Activated naive CD8-positive, alpha-beta T cell treated with anti-CD3 and anti-CD28 coated beads for 36 hours (primary cell): ENCODE measurements at places on chromosomes 6 and 20. TPM values are rescaled to one million over a fixed set of nuclear protein-coding genes. Genes with fewer than 3 reads are reported as not detected.

GRCh38 chr20:62651285-62652021 is 9.2 kb downstream of the SLCO4A1 start:
- DNase-seq = peak; percentile 83

Gene RIMS1
- not detected for total RNA-seq

DNA sequence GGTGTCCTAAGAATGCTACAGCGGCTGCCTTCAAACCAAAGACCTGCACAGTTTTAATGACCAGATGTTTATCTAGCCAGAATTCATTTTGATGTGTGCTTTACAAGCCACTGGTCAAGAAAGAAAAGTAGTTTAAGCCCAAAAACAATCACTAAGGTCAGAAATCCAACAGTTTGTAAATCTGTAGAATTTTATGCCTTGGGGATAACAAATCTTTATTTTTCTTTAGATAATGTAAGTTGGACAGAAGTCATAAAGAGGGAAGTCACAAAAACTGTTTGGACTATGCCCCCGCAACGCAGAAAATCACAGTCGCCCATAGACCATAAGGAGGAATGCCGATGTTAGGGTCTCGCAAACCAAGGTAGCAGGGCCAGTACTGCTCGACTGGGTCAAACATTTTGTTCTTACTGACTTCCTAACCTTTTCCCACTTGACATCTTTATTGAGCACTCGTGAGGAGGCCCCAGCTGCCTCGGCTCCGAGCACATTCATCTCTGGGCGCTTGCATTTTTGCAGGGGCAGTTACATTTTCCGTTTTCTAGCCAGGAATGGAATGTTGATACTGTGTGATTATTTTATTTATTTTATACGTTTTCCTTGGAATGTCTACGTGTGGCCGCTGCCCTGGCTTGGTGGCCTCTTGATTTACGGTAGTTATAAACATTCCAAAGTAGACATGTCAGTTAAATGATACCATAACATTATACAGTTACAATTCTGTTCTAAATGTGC is 56.7 kb upstream of the APCDD1L start:
- no peak for DNase-seq

DNA sequence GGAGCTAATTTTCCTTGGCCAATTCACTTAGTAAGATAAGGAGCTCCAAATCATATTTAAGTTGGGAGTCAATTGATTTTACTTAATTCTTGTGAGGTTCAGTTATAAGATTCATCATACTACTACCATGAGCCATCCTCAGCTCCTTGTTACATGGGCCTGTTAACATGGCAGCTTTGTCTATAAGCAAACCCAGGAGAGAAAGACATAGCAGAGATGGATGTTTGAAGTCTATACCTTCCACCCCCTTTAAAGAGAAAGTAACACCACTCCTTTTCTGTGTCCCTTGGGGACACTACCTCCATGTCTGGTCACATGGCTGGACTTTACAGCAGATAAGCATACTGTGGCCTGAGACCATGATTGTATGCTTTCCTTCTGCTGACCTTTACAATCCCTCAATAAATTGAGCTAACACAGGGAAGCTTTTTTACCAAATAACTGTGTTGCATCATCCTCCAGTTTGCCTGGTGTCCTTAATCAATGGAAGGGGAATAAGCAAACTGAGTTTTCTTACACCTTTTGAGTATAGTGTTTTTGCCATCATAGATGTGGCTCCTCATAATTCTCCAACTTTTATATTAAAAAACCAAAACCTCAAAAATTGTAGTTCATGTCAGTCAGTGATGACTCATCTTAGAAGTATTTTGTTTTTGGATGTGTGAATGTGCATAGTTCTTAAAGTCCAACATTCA is 9.8 kb upstream of the ZNFX1 start:
- DNase-seq = no peak

DNA sequence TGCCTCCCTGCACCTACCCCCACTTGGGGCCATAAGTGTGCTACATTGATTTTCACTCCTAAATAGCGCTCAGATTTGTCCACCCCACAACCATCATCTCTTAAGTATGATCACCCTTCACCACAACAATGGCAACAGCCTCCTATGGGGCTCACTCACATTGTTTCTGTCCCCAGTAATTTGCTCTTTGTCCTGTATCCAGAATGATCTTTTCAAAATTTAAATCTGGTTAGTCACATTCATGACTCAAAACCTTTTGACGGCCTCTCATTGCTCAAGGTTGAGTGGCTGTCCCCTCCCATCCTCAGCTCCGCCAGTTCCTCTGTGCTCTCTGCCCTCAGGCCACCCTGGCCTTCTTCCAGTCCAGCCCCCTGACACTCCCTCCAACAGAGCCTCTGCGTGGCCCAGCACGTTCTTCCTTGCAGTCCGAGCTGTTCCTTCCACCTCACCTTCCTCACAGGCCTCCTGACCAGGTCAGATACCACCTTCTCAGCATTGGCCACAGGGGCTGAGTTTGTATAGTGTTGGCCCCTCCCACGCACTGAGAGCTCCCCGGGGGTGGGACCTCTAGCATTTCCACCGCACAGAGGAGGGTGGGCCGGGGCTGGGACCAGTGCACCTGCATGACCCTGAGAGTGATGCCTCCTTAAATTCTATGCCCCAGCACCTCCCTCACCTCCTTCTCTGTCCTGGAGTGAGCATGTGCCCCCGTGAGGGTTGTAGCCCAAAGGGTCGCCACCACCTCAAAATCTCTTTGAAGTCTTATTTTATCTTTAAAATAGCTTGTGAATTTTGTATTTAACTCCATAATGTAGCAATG is 2.4 kb upstream of the PPP1R3G start:
- DNase-seq = no peak

Gene IL17F
- total RNA-seq = not detected

Gene PRKN
- total RNA-seq = 0.26 TPM

GRCh38 chr6:99384507-99384906 is 9.5 kb downstream of the COQ3 start:
- no peak for DNase-seq

Gene LAMA4
- not detected for total RNA-seq

- DNase-seq = no peak
These were observed 621.9 kb upstream of the GJE1 start for GRCh38 chr6:141510803-141511202.

DNA sequence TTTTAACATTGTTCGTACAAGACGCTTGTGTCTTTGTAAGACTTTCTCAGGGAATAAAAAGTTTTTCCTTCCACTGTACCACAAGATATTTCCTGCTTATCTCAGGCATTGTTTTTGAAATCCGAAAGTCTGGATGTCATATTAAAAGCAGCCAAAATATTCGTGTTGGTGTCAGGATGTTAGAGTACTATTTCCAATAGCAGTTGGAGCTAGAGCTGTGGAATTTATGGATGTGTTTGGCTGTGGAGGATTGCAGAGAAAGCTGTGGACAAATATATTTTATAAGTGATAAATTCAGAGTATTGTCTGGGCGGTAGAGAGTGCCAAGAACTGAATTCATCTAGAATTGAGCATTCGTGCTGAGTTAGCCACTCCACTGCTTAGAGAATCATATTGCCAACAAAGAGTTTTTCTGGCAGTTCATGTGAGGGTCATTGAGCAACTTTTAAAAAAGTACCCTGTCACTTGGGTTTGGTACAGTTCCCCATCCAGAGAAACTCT is 57.7 kb downstream of the ZDHHC14 start:
- DNase-seq = no peak

- no peak for DNase-seq
These were observed 29.7 kb downstream of the PTPRT start for GRCh38 chr20:43159994-43160393.

Gene APCDD1L
- not detected for total RNA-seq

DNA sequence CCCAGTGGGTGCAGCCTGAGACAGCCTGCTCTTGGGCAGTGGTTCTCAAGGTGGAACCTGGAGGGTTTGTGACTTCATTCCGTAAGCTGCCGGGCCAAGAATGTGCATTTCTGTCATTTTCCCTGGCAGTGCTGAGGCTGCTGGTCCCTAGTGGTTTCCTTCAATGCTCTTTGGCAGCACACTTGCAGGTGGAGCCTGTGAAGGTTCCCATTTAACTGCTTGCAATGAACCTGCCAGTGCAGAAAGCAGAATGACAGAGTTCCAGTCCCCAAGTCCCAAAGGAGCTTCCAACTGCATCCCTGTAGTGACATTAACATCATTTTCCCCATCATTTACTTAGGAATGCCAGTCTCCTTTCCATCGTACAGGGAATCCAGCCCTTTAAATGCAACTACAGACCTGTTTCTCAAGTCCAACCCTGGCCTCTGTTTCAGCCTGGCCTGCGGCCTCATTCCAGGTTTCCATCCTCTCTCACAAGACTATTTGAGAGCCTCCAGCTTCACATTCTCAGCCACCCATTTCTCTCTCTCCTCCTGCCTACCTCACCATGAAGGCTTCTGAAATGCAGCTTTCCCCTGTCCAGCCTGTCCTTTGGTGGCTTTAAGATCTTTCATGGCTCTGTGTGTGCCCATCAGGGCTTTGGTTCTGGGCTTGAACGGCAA is 149.7 kb upstream of the GGTLC1 start:
- no peak for DNase-seq

Gene SSTR4
- total RNA-seq = not detected

Gene KCNK16
- total RNA-seq = not detected

DNA sequence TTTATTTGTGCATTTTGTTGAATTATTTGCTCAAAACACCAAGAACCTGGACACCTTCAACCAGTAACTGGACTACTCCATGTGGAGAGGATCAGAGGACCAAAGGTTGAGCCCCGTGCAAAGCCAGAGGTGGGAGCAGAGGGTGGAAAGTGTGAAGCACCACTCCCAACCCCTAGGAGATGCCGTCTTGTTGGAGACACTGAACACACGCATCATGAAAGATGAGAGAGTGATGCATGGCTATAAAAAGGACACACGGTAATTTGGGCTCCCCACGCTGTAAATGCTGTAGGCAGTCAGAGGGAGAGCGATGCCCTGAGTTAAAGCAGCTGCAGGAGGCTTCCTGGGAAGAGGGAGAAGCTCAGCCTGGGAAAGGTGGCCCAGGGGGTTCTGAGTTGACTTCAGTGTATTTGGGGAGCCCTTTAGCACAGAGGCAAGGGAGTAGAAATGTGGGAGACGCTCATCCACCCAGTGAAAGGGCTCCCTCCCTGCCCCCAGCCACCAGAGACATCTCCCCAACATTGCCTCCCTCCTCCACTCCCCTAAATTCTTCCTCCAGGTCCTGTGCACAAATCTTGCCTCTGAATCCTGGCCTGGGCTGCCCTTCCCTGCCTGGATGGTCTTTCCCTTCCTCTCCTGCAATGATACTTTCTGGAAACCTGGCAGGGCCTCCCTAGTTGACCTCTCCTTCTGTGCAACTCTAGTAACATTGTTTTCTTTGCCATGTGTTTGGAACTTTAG is 55.8 kb upstream of the IYD start:
- no peak for DNase-seq

DNA sequence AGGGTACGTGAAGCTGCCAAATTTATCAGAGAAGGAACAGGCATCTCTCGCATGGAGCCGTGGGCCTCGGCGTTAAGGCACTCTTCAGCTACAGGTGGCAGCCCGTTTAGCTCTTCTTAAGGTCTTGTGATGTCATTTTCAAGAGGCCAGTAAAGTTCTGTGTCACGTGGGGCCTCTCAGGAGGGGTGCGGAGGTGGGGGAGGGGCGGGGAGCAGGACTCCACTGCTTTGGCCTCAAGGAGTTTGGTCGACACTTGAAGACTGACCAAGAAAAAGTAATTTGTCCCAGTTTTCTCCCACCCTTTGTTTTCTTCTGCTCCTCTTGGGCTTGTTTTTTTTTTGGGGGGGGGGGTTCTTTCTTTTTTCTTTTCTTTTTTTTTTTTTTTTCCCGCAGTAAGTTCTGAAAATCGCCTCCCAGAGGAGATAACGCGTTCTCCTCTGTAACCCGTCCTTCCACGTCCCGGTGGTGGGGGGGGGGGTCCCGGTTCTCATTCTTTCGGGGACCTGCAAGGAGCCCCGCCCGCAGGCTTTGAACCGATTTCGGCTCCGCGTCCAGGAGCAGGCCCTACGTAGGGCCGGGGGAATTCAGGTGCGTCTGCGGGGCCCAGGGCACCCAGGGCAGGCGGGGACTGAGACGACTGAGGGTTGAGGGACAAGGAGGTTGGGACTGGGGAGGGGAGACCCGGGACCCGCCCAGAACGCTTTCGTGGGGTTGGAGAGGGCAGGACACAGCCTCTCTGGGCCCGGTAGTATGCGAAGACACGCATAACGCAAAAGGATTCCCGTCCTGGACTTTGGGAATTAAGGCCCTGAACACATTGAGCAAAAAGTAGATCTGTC is 26.0 kb downstream of the GPX6 start:
- DNase-seq = peak; percentile 52

Gene GLP1R
- 0.56 TPM for total RNA-seq

DNA sequence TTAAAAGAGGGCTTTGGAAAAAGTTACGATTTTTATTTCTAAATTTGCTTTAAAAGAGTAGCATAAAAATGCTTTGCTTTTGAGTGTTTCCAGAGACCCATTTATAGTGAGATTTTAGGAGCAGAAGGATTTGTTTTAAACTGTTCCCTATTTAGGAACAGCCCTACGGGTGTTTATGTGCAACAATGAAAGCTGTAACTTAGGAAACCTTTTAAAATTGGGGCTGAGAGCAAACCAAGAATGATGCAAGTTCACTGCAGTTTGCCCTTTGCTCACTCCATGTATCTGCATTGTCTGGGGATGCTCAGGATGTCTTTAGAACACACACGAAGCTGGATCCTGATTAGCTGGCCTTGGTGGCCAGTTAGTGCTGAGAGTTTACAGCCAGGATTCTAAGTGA is 40.9 kb downstream of the GHRH start:
- DNase-seq = no peak

DNA sequence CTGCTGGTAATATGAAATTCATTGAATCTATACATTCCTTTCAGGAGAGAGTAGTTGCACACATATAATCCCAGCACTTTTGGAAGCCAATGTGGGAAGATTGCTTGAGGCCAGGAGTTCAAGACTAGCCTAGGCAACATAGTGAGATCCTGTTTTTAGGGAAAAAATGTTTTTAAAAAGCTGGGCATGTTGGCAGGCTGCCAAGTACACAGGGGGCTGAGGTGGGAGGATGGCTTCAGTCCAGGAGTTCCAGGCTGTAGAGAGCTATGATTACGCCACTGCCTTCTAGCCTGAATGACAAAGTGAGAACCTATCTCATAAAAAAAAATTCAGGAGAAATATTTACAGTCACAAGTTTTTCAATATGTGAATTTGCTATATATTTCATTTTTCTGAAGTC is 71.9 kb downstream of the GRM1 start:
- no peak for DNase-seq

Gene MDFI
- total RNA-seq = not detected

DNA sequence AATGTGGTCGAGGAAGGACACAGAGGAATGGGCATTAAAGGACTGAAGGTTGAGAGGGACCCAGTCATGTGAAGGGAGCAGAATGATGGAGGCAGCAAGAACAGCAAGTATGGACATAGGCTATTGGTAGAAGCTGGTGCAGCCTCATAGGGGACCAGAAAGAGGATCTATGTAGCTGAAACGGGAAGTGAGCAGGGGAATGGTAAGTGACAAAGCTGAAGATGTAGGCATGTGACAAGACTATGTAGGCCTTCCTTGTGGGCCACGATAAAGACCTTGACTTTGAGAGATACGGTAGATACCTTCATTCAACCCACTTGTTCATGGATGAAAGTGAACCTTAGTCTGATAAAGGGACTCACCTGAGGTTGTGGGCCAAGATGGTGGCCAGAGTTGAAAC is 3.5 kb downstream of the CTNNBL1 start:
- no peak for DNase-seq
